Cortex of kidney (tissue), 1 donor: ENCODE measurements at places on chromosomes 11 and 22.

DNA sequence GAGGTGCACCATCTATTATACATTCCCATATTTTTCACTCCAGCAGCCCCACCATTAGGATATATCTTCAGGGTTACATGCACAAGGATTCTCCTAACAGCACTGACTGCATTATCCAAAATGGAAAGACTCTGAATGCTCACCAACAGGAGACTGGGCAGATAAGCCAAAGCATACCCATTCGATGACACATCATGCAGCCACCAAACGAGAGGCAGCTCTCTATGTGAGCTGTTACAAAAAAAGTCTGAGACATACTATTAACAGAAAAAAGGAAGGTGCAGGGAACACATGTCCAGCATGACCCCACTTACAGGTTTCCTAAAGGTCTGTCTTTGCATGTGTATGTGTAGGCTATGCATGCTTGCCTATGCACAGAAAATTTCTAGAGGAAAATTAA lies 12.4 kb upstream of the SERPIND1 start:
- no peak for DNase-seq

DNA sequence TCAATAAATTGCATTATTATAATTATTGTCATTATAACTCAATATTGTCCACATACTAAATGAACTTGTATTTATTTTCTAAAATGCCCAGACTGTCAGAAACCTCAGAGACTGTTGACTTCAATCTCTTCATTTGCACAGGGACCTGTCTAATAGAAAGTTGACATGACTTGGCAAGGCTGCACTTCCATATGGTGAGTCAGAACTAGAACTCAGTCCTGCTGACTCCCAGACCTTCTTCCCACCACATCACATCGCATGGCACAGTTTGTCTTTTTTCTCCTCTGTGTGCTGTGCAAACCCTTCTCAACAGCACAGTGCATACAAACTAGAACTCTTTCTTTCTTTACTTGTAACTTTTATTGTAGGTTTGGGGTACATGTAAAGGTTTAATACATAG lies 215.1 kb upstream of the BLID start:
- no peak for DNase-seq

DNA sequence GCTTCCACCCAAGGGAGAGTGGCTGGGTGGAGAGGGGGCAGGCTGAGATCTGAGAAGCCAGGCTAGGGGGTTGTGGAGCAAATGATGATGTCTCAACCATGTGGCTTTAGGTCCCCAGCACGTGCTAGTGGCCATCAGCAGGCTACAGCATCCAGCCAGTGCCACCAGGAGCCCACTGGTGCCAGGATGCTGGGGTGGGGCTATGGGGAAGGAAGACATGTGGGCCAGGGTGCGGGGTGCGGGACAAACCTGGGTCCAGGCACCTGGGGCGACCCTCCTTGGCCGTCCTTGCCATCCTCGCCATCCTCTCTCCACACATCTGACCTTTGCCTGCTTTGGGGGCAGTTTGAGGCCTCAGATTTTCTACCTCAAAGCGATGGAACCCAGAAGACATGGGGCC lies 104.3 kb downstream of the KCNQ1 start:
- DNase-seq: no peak

- DNase-seq: no peak
These were observed 14.5 kb upstream of the OR10V1 start for GRCh38 chr11:59728154-59728553.

DNA sequence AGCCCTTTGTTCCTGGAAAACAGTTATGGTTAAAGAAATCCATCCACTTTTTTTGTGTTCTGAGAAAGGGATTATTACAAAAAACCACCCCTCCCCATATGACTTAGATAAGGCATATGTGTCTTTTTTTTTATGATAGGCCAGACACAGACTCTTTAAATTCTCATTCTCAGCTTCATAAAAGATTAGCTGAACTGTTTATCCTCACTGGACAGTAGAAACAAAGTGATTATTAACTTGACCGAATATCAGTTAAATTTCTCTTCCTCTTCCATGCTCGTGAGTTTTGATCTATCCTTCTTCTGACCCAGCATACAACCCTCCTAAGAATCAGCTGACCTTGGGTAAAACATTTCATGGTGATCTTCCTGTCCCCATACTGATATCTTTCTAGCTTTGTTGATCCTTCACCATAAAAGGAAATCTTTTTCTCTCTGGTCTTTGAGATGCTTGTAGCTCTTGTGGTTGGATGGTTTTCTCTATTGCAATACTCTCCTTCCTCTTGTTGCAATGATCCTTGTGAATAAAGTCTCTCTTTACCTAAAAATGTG lies 26.2 kb downstream of the OR2AG2 start:
- no peak for DNase-seq

DNA sequence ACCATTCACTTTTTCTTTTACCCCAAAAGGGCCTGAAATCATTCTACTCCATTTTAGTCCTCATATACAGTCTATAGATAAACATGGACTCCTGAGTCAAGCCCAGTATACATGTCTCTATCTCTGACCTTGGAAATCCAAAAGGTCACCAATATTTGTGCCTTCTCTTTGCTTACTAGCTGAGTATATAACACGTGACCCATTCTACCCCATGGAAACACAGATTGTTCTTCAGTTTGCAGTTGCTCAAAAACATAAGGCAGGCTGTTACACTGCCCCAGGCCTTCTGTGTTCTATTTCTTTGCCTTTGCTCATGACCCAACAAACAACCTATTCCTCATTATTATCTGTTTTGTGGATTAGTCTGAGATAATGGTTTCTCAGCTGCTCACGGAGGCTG lies 5.8 kb downstream of the NRIP3 start:
- DNase-seq: no peak
